ENCODE measurements at places on chromosomes 11 and 22. TPM values are rescaled to one million over a fixed set of nuclear protein-coding genes. Genes with fewer than 3 reads are reported as not detected.

GRCh38 chr22:28243539-28243938 is 324.5 kb upstream of the PITPNB start:
- no peak overlapping the region for H3K27ac ChIP-seq
- no peaks in the 10 kb centered on the region for H3K27me3 ChIP-seq
- DNase-seq = no peak
- H3K36me3 ChIP-seq = no peaks in the 10 kb centered on the region
- no peak overlapping the region for H3K4me3 ChIP-seq

DNA sequence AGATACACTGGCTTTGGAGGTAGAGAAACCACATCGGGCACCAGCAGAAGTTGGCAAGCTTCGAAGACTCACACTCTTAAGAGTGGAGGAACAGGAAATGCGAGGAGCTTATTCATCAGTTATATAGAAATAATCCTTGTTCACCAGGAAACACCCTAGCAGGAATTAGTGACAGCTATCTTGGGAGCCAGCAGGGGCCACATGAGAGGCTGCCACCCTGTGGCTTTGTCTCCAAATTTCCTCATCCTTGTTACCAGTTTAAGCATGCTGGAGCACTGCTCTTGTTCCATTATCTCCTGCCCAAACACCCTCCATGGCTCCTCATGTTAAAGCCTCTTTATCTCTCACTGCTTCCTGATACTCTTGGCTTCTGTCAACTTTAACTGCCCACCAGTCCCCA is 131.0 kb downstream of the PLEKHA7 start:
- no peak for DNase-seq
- H3K27me3 ChIP-seq = no peaks in the 10 kb centered on the region
- H3K4me3 ChIP-seq = no peak overlapping the region
- H3K36me3 ChIP-seq = no peaks in the 10 kb centered on the region
- no peaks in the 10 kb centered on the region for H3K4me1 ChIP-seq

GRCh38 chr22:17749605-17750395 is 24.5 kb downstream of the BID start:
- H3K4me1 ChIP-seq = no peaks in the 10 kb centered on the region
- no peak overlapping the region for H3K27ac ChIP-seq
- H3K27me3 ChIP-seq = no peaks in the 10 kb centered on the region
- H3K36me3 ChIP-seq = no peaks in the 10 kb centered on the region
- no peak for DNase-seq

- H3K27ac ChIP-seq = no peak overlapping the region
- no peaks in the 10 kb centered on the region for H3K36me3 ChIP-seq
- no peak overlapping the region for H3K4me3 ChIP-seq
- H3K4me1 ChIP-seq = no peaks in the 10 kb centered on the region
- no peaks in the 10 kb centered on the region for H3K27me3 ChIP-seq
These were observed 75.6 kb downstream of the IGLL1 start for GRCh38 chr22:23504516-23504915.

DNA sequence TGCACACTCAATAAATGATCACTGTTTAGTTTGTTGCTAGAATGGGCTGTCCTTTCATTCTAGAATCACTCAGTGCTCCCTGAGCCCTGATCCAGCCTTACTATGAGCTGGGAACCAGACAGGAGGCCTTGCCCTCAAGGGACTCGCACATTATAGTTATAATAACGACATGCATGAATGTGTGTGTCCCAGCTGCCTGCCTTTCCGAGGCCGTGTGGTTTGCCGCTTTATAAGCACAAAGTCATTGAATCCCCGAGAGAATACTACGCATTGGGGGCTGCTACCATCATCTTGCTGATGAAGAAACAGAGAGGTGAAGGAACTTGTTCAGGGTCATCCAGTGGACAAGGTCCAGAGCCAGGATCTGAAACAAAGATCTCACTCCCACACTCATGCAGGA is 75.7 kb downstream of the NFAM1 start:
- no peaks in the 10 kb centered on the region for H3K36me3 ChIP-seq
- no peaks in the 10 kb centered on the region for H3K27me3 ChIP-seq
- DNase-seq = no peak
- no peak overlapping the region for H3K4me3 ChIP-seq

DNA sequence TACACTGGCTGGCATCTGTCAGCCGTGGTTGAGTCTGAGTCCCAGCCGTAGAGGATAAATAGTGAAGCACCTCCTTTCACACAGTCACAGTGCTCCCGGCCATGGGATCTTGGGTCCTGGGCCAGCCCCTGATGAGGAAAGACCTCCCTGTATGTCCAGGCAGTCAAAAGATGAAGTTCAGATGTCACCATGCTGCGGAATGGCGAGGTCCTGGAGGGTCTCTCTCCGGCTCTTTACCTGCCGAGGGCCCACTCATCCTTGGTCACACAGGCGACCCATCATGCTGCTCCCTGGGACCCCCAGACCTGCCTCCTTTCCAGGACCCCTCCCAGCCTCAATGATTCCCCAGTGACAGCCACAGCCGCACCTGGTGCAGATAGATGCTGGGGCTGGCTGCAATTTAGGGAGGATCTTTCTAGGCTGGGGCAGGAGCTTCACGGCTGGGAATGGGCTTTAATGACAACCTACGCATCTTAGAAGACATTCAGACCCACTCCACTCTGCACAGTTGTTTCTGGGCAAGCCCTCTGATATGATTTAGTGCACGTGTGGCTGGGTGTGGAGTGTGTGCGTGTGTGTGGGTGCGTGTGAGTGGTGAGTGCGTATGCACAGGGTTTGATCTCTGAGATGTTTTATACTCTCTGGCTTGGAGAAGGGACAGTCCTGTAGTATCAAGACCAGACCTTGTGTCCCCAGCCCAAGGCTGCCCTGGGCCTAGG is 79.7 kb downstream of the FBLN1 start:
- H3K36me3 ChIP-seq = no peaks in the 10 kb centered on the region
- DNase-seq = no peak
- H3K27ac ChIP-seq = no peak overlapping the region

GRCh38 chr11:57097149-57097548 is 84.6 kb upstream of the LRRC55 start:
- no peak overlapping the region for H3K4me3 ChIP-seq
- H3K27ac ChIP-seq = no peak overlapping the region
- peaks cover 4% of the 10 kb centered on the region for H3K4me1 ChIP-seq
- H3K27me3 ChIP-seq = no peaks in the 10 kb centered on the region

DNA sequence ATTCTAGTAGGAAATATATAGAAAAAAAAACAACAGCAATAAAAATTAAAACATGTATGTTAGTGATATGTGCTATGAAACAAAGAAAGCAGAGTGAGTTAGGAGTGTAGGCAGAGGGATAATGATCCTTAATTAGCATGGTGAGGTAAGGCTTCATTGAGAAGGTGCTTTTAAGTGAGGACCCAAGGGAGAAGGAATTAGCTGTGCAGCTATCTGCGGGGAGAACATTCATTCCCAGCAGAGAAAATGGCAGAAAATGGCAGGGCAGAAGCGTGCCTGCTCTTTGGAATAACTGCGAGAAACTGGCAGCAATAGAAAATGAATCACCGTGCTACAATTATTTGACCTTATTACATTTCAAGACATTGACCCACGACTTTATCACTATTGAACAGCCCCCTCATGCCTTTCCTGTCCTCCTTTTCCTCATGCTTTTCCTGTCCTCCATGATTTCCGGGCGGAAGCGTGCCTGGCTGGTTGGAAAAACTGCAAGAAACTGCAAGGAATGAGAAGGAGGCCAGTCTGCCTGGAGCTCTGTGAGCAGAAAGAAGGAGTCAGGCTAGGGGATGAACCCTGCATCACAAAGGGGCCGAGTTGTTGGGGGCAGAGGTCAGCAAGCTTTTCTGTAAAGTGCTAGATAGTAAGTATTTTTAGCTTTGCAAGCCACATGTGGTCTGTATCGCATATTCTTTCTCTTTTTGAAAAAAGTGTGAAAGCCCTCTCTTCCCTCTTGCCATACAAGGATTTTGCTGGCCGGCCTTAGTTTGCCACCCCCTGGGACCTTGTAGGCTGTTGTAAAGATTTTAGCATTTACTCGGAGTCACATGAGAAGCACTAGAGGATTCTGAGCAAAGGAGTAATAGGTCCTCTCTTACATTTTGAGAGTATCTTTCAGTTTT is 37.1 kb upstream of the SWAP70 start:
- no peaks in the 10 kb centered on the region for H3K4me1 ChIP-seq
- H3K27me3 ChIP-seq = no peaks in the 10 kb centered on the region
- H3K36me3 ChIP-seq = no peaks in the 10 kb centered on the region
- H3K27ac ChIP-seq = peak overlapping the region; percentile 38
- H3K4me3 ChIP-seq = no peak overlapping the region

GRCh38 chr11:11416917-11417316 is 63.9 kb upstream of the CSNK2A3 start:
- H3K36me3 ChIP-seq = peaks cover 1% of the 10 kb centered on the region
- H3K27ac ChIP-seq = no peak overlapping the region
- no peak overlapping the region for H3K4me3 ChIP-seq
- no peaks in the 10 kb centered on the region for H3K4me1 ChIP-seq
- DNase-seq = no peak

DNA sequence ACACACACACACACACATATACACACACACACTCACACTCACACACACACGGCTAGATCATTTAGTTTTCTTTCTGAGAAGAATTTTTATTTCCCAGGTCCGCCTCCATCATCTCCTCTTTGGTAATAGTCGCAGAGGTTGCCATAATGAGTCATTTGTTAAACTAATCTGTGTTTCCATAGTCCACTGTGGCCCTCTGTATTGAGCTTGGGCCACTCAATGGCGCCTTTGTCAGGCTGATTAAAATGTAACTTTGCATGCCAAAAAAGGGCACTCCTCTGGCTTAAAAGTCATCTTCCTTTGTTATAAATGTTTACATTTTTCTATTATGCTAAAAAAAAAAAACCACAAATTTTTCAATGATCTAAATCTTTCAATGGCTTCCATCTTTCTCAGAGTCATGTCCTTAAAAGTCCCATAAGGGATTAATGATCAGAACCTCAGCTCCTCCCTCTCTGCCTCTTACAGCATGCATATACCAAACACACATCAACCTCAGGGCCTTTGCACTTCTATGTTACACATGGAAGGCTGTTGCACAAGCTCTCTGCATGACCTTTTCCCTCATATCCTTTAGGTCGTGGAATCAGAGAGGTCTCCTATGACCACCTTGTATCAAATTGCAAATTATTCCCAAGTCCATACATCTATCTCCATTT is 35.3 kb downstream of the EHF start:
- H3K4me1 ChIP-seq = no peaks in the 10 kb centered on the region
- no peaks in the 10 kb centered on the region for H3K36me3 ChIP-seq
- no peak for DNase-seq
- no peak overlapping the region for H3K4me3 ChIP-seq
- H3K27ac ChIP-seq = no peak overlapping the region
- H3K27me3 ChIP-seq = no peaks in the 10 kb centered on the region

GRCh38 chr22:30305519-30305905 is 16.2 kb upstream of the CASTOR1 start:
- DNase-seq = no peak
- no peaks in the 10 kb centered on the region for H3K27me3 ChIP-seq
- H3K4me1 ChIP-seq = peaks cover 18% of the 10 kb centered on the region
- H3K27ac ChIP-seq = peak overlapping the region; percentile 67
- H3K4me3 ChIP-seq = no peak overlapping the region
- peaks cover 13% of the 10 kb centered on the region for H3K36me3 ChIP-seq

DNA sequence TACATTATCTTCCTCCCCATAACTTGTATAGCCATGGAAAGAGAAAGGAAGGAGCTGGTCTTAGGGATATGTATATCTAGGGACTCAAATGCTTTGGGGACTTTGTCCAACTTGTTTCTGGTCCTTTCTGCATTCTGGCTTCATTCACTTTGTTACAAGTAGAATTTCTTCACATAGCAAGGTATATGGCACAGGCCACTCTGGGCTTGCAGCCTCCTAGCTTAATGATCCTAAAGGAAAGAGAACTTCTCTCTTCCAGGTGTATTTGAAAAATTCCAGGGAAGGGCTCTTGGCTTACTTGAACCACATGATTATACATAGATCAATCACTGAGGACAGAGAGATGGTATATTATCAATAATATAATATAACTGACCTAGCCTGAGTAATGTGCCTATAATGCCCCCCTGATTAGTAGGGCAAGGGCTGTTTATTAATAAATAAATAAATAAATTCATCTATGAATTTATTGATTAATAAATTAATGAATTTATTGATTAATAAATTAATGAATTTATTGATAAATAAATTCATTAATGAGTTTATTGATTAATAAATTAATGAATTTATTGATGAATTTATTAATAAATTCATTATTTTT is 48.2 kb upstream of the CEP295 start:
- peak; percentile 7 for DNase-seq
- no peak overlapping the region for H3K4me3 ChIP-seq
- no peaks in the 10 kb centered on the region for H3K4me1 ChIP-seq
- H3K36me3 ChIP-seq = no peaks in the 10 kb centered on the region

GRCh38 chr22:18064636-18065035 is 13.2 kb upstream of the PEX26 start:
- no peaks in the 10 kb centered on the region for H3K4me1 ChIP-seq
- no peaks in the 10 kb centered on the region for H3K27me3 ChIP-seq
- no peak overlapping the region for H3K4me3 ChIP-seq

DNA sequence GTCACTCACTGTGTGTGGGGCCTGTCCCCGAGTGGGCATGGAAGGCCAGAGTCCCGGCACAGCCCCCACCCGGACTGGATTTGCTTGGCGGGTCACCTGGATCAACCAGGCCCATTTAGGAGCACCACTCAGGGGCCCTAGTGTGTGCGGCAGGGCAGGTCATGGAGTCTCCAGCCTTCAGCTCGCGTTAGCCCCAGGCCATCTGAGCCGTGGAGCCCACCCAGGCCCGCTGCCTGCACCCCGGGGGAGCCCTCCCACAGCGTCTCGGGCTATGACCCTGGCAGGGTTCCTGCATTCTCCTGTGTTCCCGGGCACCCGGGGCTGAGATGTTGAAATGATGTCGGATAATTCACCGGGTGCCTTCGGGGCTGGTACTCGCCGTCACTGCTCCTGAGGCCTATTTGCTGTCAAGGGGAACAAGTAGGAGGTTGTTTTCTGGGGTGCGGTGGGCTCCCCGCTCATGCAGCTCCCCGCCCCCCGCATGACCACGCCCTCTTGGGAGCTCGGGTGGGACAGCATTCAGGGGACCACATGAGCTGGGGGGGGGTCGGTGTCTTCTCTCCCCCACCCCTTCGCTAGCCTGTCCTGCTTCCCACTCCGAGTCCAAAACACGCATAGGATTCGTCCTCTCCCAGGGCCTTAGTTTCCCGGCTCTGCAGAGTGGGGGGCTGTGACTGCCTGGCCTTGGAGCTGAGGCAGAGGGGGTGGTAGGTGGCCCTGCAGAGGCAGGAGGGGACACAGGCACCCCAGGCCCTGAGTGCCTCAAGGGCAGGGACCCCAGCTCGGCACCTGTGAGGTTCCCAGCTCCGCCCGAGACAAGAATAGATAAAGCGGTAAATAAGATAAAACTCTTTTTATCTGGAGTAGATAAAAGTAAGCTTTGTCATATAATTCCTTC is 77.2 kb downstream of the KCNQ1 start:
- H3K36me3 ChIP-seq = no peaks in the 10 kb centered on the region
- H3K27ac ChIP-seq = no peak overlapping the region
- H3K27me3 ChIP-seq = no peaks in the 10 kb centered on the region
- H3K4me1 ChIP-seq = peaks cover 2% of the 10 kb centered on the region
- DNase-seq = peak; percentile 11

SYT12 gene
- 0.25 TPM for total RNA-seq

TIMP3 gene
- 251 TPM for total RNA-seq

TAF10 gene
- total RNA-seq = 149 TPM

IGF2 gene
- 23.5 TPM for total RNA-seq

CD3E gene
- total RNA-seq = 5.3 TPM

NDUFC2 gene
- total RNA-seq = 190 TPM

TMPRSS13 gene
- total RNA-seq = 9.4 TPM
